CD4-positive, alpha-beta T cell treated with Interferon gamma for 1 hour (primary cell): ENCODE measurements at places on chromosomes 6 and 20.

DNA sequence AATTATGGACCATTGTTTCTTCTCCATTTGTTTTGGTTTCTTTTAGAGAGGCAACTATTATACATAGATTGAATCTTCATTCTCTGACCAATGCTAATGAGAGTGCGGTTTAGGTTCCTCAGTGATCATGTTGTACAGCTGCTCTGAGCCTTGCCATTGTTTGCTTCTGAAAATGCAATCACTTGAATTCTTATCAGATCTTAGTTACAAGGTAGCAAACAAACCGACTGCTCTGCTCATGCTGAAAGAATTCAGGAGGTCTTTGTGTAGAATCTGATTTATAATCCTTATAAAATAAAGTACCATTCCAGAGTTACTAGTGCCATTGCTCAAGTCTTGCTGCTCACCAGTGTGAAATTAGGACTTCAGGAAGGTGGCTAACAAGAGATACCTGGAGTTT is 569.1 kb upstream of the ID4 start:
- DNase-seq: no peak

DNA sequence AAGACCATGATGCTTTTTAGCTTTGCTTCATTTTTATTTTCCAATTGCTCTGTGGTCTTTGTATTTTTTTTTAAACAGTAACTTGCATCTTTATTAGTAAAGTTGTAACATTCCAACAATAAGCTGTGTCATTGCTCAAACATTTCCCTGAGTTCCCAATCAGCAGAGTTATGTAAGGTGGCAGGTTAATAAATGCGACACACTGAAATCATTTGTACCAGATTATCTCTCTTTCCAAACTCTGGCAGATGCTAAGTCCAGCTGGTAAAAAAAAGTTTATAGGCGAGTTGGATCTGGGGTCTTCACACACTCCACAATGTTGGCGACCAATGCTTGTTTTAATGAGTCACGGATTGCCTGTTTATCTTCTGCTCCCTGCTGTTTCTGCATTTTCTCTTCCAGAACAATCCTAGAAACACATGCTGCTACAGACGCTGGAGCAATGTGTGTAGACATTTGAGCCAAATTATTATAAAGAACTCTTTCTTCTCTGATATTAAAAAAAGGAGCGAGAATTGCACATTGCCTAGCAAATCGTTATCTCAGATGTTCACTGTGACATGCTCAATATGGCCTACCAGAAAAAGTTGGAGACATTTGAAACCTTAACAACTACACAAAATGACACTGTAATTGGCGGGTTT is 113.6 kb upstream of the IFNGR1 start:
- no peak for DNase-seq

DNA sequence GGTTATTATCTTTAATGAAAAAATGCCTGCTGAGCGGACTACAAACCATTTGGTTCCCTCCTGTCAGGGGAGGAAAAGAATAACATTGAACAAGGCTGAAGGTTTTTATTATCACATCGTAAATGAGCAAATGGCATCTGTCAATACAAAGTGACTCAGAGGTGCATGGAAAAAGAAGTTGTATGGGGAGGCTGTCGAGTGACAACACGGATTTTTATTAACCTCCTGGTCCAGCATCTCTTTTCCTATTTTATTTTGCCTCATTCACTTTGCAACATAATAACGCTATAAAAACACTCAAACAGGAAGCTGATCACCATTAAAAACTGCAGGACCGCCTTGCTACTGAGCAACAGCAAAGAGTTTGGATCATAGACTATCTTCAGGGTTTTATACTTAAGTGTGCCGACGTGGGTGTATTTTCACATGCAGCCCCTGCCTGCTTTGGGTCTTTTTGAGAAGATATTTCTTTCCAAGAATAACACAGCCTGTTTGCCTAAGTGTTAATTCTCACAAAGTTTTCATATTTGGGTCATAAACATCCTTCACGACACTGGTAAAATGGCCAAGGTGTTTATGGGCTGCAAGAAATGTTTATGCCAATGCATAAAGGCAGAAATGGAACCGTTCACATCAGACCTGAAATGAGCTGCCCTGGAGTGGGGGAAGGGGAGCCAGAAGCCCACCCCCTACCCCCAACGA is 132.1 kb upstream of the SALL4 start:
- DNase-seq: no peak

- DNase-seq: no peak
Observed at GRCh38 chr6:35214869-35215664, 1.3 kb downstream of the SCUBE3 start.

GRCh38 chr6:30781743-30782424 is 37.5 kb upstream of the IER3 start:
- peak; percentile 81 for DNase-seq

DNA sequence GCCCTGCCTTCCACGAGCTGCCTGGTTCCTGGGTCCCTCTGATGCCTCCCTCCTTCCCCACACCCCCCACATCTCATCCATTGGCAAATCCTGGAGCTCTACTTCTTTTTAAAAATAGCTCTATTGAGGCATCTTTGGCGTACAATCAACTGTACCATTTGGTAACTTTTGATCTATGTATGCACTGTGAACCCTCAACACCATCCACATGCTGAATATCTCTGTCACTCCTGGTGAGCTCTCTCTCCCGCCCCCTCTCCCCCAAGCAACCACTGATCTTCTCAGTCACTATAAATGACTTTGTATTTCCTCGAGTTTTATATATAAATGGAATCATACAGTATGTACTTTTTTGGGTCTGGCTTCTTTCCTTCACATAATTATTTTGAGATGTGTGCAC is 22.4 kb upstream of the PMEPA1 start:
- no peak for DNase-seq

DNA sequence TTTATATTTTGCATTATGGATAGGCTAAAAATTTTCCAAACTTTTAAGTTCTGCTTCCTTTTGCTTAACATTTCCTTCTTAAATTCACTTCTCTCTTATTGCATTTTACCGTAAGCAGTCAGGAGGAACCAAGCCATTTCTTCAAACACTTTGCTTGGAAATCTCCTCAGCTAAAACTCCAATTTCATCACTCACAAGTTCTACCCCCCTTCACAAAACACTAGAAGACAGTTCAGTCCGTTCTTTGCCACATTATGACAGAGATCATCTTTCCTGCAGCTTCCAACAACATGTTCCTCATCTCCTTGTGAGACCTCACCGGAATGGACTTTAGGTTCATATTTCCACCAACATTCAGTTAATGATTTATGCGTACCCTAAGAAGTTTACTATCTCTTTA is 79.2 kb upstream of the LY86 start:
- DNase-seq: no peak
